Activated naive CD4-positive, alpha-beta T cell treated with anti-CD3 and anti-CD28 coated beads, Interleukin-2, amount 10 ng/mL, durations not matched to agents 7 days and 5 days (primary cell): ENCODE measurements at places on chromosomes 3 and 15.

DNA sequence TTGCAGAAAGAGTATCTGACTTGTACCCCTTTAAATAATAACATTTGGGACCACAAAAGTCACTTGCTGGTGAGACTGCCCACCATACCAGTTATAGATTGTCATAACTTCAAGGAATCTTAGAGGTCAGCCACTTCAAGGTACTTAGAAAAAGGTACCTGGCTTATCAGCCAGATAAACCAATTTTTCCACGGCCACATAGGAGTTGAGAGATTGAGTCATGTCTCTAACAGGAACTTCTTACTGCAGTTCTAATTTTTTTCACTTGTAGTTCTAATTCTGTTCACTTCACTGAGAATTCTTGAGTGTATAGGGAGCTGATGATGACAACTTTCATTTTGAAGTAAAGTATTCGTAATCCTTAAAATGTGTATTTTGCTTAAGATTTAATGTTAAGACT, 317.1 kb upstream of the CBLB start:
- no peak for DNase-seq

DNA sequence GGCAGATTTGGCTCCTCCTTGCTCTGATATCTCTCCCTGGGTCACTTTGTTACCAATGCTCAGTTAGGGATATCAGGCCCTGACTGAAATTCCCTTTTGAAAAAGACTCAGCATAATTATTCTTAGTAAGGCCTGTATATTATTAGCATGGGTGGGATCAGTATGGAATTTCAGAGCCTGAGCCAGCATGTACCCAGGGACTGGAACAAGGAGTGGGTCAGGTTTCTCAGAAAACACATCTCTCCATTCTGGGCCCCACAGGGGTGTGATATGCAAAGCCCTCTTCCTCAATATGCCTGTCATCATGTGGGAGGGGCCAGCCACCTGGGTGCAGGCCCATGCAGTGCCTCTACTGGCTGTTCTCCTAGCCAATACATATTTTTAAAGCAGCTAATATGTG, 423.2 kb downstream of the EPHB1 start:
- no peak for DNase-seq

DNA sequence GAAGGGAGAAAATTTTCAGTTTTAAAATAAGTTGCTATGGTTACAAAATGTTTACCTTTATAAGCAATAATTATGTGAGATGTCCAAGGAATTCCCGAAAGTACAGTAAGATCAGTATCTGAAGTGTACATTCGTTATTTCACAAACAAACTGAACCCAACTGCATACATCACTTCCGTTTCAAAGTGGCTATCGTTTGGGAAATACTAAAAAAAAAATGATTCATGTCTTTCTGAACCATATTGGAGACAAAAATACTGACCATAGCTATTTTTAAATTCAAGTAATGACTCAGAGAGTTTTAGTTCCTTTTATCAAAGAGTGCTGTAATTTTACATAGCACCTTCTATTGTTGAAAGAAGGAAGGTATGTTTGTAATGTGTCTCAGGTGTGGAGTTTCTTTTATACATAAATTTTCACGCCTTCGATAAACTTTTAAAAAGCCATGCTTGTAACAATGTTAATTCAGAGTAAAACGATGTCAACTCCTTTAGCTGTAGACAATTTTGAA, 8.0 kb upstream of the ANKRD28 start:
- DNase-seq = no peak

DNA sequence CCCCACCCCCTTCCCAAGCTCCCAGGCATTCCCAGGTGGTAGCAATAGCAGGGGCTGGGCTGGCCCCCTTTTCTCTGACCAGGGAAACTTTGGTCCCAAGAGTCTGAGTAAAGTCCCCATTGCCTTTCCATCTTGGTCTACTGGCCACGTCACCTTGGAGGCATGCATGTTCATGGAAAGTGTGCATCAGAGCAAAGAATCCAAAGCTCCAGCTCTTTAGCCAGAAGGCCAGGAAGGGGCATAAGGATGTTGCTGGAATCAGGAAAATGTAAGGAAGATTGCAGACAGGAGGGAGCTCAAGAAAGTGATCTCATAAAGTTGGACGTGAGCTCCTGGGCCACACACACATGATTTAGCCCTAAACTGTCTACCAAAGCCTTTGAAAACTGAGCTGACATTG, 63.6 kb downstream of the KBTBD12 start:
- DNase-seq = no peak

- peak; percentile 62 for DNase-seq
Measured at GRCh38 chr3:100634493-100635272, 25.3 kb downstream of the ADGRG7 start.

GRCh38 chr15:27550635-27551034, 548.5 kb downstream of the OCA2 start:
- DNase-seq = no peak

DNA sequence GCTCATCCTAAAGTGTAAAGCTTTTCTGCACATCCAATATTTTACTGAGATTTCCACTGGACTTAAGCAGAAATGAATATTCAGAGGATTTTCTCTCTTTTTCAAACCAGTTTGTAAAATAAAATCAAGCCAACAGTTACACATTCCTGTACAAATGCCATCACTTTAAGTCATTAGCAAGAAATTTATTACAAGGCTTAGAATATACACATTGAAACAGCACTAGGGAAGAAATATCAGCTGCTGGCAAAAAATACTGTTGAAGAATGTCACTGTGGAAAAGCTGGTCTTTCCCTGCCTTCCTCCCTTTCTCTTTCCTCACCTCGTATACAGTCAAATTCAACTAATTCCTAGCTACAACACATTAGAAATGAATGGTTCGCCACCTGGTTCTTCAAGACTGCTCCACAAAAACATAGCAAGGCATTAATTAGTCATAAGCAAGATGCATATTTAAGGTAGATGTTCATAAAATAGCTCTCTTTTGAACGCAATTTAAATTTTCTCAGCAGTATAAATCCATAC, 21.3 kb downstream of the PLOD2 start:
- DNase-seq = no peak

GRCh38 chr15:84938726-84939125, 42.9 kb upstream of the PDE8A start:
- no peak for DNase-seq

- DNase-seq = no peak
Measured at GRCh38 chr3:123638936-123639689, 54.3 kb upstream of the HACD2 start.

DNA sequence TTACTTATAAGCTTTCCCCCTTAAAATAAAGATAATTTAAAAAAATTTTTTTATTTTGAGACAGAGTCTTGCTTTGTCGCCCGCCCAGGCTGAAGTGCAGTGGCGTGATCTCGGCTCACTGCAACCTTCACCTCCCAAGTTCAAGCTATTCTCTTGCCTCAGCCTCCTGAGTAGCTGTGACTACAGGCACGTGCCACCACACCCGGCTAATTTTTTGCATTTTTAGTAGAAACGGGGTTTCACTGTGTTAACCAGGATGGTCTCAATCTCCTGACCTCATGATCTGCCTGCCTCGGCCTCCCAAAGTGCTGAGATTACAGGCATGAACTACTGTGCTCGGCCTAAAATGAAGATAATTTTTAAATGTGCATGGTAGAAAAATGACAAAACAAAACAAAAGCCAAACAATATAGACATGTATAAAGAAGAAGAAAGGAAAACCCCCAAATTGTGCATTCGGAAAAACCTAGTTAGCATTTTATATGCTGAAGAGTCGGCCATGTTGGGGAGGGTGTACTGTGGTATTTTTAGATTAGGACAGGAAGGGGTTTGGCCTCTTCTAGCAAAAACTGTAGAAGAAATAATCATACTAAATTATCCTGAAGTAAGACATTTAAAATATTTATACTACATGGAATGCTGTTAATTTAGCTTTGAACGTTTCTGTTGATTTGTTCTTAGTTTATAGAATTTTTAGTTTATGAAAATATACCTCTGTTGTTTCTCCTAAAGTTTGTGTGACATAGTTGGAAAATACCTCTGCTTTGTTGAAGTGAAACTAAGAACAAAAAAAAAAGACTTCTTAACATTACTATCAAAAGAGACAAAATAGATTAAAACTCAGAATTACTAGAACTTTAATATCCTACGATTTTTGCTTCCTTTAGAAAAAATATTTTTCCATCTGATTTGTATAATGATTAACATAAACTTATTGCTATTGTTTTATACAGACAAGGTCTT, 7.4 kb downstream of the APPL1 start:
- no peak for DNase-seq

GRCh38 chr15:44968475-44968874, 12.0 kb downstream of the TERB2 start:
- DNase-seq = no peak

DNA sequence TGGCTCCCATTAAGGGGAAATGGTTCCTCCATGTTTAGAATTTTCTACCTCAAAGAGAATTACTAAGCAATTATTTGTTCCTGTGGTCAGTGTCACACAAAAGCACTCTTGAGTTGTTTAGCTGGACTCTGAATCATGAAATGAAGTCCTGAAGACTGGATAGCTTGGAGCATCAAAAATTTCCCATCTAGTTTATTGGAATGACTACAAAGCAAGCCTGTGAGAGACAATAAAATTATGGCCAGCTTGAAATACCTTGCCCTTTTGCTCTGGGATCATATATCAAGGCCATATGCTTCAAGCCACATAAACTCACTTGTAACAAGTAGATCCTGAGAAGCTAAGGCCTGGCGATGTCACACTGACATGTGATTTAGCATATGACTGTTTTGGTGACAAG, 292.3 kb downstream of the TIGIT start:
- DNase-seq = no peak

GRCh38 chr3:114442246-114442645, 148.4 kb downstream of the TIGIT start:
- no peak for DNase-seq

DNA sequence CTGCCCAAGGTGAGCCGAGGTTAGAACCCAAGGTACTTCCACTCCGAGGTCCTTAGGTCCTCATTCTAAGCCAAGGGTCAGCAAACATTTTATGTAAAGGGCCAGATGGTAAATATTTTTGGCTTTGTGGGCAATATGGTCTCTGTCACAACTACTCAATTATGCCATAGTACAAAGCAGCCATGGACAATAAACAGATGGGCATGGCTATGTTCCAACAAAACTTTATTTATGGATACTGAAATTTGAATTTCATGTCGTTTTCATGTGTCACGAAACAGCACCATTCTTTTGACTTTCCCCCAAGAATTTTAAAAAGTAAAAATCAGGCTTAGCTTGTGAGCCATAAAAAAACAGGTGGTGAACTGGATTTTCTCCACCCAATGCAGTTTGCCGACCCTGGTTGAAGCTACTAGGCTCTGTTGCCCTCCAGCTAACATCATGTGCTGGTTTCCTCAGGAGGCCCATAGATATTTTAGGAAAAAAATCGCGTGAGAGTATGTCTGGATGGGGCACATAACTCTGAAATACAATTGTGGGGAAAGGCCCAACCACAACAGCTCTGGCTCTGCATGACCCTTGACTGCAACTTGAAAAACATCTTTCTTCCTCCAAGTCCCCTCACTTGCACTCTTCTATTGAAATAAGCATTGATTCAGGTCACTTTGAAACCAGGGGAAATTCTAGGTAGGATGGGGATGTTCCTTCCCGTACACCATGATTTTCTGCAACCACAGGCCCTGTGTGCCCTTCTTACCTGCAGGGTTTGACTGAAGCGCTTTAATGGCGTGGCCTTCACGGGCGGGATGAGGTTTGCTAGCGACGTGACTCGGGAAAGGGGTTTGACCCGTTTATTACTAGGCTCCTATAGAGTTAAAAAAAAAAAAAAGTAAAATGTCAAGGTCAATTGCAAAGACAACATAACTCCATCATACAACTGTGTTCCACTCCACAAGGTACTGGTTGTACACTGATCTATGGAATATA, 28.5 kb downstream of the ARHGEF3 start:
- no peak for DNase-seq

GRCh38 chr3:177195242-177195991, 1.9 kb downstream of the TBL1XR1 start:
- peak; percentile 30 for DNase-seq

GRCh38 chr3:144458283-144458682, 486.7 kb downstream of the DIPK2A start:
- DNase-seq = no peak

DNA sequence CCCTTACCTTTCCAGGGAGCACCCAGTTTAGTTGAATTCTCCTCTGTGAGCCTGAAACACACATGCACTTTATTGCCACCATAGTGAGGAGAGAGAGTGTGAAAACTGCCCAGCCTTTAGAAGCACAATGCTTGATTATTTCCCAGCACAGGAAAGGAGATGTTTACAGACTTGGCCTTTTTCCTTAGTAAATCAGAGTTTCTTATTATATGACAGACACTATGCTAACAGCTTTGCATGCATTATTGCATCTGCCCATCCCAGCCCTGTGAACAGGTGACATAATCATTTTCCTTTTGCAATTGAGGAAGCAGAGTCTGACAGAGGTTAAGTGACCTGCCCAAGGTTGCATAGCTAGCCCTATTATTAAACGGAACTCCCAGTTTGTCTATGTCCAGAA, 36.5 kb downstream of the CAPN3 start:
- no peak for DNase-seq

- no peak for DNase-seq
Measured at GRCh38 chr3:16378920-16379319, 113.9 kb downstream of the OXNAD1 start.

- DNase-seq = no peak
Measured at GRCh38 chr3:3288255-3288654, 108.8 kb upstream of the CRBN start.

- no peak for DNase-seq
Measured at GRCh38 chr3:134721214-134721613, 70.4 kb upstream of the KY start.

- DNase-seq = no peak
Measured at GRCh38 chr15:59931646-59932261, 72.4 kb upstream of the FOXB1 start.

DNA sequence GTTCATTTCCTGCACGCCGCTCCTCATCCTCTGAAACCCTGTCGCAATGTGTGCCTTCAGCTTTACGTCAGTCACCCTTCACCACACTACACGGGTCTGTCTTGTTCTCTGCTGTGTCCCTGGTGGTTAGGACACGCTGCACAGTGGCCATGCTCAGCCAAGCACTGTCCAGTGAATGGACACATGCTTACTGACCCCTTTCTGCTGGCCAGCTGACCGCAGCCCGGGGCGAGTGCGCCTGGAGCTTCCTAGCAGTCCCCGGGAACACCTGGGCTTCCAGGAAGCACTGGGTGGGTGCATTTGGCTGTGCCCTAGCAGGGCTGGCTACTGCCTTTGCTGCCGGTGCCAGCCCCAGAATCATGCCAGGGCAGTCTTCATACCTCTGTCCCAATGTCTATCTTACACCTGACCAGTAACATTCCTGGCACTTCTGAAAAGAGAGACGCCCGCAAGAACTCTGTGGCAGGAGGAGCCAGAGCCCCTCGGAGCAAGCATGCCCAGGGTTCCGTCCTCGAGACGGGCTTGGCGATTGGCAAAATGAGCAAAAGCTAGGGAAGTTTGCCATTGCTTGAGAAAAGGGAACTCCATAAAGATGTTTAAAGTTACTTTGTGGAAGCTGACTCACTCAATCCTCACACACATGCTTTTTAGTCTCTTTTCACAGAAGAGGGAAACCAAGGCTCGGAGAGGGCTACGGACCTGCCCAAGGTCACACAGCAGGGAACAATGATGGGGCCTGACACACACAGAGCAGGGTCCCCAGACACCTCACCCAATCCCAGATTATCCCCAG, 15.7 kb upstream of the ZXDC start:
- no peak for DNase-seq
